Bladder microvascular endothelial cell (primary cell): ENCODE measurements at places on chromosomes 12 and 14. TPM values are rescaled to one million over a fixed set of nuclear protein-coding genes. Genes with fewer than 3 reads are reported as not detected.

KRT83 gene
- total RNA-seq: not detected in 2 replicates

ISM2 gene
- 0.06 TPM in 1 of 2 replicates, not detected in the other for total RNA-seq

MANSC4 gene
- total RNA-seq: not detected in 2 replicates

FUT8 gene
- total RNA-seq: 13.4 and 14.9 TPM in 2 replicates

DMAC2L gene
- 4.5 and 4.7 TPM in 2 replicates for total RNA-seq

TBX5 gene
- total RNA-seq: not detected in 2 replicates

MIPOL1 gene
- 6.3 and 21.2 TPM in 2 replicates for total RNA-seq

PRKAB1 gene
- total RNA-seq: 11.0 and 19.5 TPM in 2 replicates

HAL gene
- under 0.01 and 0.25 TPM in 2 replicates for total RNA-seq
